ENCODE measurements at places on chromosomes 4 and X.

DNA sequence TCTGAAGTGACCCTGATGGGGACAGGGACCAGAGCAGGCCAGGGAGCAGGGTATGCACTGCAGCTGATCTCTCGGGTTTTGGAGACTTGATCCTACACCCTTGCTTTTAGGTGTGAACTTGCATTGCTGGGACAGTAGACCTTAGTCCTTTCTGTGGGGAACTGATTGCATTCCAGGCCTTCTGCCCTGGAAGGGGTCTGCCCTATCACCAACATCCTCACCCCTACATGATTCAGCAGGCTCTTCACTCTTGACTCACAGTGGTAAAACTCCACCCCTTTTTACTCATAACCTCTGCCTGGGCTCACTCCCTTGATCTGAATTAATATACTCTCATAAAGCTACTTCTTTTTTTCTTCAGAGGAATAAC is 6.6 kb upstream of the DDX60L start:
- no peak for DNase-seq

GRCh38 chr4:145938618-145939440 is at the start of gene ZNF827:
ZNF827 (minus strand) TSS chr4:145938823; CDS start chr4:145938407, 416 bp downstream.
- peak; percentile 60 for DNase-seq

GRCh38 chr4:146592019-146592418 is 46.7 kb upstream of the POU4F2 start:
- no peak for DNase-seq

DNA sequence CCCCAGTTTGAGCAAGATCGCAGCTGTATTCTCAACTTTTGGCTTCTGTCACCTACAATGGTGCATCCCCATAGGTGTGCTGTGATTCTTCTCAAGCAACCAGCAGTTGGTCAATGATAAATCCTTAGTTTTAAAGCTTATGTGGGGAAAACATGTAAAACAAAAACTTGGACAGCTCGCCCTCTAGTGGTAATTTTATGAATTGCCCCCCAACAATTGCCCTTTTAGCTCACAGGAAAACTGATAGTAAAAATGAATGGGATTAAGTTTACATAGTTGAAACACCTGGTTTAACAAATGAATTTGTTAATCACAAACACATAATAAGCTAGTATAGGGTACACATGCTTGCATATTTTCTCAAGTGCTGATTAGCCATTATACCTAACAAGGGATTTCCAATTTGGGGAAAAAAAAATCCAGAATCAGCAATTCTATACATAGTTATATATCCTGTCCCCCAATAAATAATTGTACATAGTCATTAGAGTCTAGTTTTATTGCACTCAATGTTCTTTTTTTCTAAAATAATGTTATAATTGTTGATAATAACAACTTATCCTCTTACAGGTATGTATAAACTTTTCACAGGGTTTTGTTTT is 30.1 kb downstream of the TEX13A start:
- peak; percentile 24 for DNase-seq

GRCh38 chr4:138918169-138918869 is 97.3 kb upstream of the NOCT start:
- DNase-seq = no peak

GRCh38 chr4:174714393-174715211 is 114.4 kb downstream of the GLRA3 start:
- DNase-seq = peak; percentile 7

DNA sequence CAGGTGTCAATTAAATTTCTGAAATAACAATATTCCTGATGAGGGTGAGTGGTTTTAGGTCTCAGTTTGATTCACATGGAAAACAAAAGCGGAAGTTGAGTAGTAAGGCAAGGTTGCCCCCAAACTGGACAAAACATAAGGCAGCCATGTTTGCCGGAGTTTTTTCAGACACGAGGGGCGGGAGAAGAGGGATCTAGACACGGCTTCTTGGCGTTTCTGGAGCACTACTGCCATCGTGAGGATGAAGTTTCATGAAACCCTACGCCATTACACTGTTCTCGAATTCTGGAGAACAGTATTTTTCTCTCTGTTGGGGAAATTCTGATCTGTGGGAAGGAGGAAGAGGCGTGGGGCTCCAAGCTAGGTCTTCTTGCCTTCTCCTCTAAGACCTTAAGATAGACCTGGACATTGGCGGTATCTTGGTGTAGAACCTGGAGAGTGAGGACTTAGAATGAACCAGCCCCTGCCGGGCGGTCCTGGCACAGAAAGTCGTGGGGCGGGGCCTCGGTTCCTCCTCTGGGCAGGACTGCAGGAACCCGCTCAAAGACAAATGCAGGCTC is 160.3 kb downstream of the OR13H1 start:
- no peak for DNase-seq

DNA sequence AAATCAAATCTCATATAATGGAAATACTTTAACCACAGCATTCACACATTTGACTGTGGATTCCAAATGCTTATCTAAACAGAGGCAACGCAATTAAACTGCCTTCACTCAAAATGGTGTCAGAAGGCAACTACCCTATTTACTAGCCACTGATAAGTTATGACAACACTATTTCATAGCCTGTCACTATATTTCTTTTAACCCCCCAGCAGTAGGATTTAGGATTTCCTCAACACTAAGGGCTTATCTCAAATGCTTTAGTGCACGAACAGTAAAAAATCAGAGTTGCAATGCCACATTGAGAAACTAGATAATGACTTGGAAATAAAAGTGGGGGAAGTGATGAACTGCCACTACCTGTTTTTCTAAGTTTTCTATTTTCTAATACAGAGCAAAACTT is 66.7 kb downstream of the DHX15 start:
- no peak for DNase-seq

DNA sequence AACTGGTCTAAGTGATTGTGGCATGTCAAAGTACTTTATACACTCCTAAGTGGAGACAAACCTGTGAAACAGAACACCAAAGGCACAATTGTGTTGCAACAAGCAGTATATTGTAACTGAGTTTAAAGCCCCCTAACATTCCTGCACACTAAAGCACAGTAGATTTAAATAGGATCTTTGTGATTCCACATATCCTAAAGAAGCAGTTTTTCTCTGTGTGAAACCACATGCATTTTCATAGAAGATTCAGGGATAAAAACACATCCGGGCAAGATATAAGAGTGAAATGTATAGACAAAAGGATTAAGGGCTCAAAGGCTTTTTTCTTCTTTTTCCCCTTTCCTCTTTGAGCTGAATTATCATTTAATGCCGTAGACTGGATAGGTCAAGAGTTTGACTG is 82.2 kb downstream of the ANK2 start:
- no peak for DNase-seq

DNA sequence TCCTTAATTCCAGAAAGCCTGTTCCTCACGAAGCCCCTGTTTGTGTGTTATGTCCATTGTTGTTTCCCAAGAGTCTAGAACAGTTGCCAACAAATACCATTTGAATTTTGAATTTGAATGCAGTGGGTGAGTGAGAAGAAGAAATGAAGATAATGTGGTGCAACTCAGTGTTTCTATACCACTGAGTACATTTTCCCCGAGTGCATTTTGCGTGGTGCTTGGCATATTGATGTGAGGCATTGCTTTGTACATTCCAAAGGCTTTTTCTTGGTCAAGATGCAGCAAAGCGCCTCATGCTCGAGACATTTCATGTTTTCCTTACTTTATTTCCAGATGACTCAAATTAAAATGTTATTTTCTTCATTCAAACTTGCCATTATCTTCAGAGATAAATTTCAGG is 253.1 kb upstream of the RPS6KA3 start:
- DNase-seq = no peak

DNA sequence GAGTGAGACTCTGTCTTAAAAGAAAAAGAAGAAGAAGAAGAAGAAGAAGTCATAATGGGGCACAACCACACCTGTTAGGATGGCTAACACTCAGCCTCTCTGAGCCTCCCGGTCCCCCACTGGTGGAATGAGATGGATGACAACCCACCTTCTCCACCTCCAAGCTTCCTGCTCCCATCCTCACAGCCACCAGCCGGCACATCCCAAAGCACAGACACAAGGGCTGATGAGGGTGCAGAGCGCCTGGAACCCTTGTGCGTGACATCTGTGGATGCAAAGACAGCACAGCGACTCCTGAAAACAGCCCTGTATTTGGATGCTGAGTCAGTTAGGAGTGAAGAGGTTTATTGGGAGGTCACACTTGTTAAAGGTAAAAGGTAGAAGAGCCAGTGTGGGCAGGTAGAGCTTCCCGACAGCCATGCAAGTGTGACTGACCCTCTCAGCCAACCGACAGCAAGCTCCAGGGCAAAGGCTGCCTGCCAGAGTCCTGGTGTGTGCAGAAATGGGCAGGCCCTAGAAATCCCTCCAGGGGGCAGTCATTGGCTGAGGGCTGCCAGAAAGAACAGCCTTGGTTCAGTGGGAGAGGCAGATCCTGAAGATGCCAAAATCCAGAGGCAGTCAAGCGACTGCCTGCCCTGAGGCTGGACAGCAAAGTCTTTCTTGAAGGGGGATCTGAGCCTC is 26.6 kb upstream of the MAN2B2 start:
- peak; percentile 71 for DNase-seq

DNA sequence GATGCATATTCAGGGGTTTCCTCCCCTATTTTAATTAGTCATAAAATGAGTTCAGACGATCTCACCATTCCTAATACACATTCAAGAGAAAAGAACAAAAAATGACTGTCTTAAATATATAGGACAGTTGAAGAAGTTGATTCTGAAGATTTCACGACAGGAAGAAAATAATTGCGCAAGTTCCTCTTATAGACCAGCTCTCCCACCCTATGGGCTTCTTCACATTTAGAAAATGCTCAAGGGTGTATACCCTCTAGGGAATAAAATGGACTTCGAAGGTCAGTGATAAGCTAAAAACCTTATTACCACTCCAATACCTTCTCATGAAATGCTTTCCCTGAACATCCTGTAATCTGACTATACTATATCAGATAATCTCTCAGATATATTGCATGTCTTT is 149.2 kb upstream of the TEX13C start:
- DNase-seq = no peak

DNA sequence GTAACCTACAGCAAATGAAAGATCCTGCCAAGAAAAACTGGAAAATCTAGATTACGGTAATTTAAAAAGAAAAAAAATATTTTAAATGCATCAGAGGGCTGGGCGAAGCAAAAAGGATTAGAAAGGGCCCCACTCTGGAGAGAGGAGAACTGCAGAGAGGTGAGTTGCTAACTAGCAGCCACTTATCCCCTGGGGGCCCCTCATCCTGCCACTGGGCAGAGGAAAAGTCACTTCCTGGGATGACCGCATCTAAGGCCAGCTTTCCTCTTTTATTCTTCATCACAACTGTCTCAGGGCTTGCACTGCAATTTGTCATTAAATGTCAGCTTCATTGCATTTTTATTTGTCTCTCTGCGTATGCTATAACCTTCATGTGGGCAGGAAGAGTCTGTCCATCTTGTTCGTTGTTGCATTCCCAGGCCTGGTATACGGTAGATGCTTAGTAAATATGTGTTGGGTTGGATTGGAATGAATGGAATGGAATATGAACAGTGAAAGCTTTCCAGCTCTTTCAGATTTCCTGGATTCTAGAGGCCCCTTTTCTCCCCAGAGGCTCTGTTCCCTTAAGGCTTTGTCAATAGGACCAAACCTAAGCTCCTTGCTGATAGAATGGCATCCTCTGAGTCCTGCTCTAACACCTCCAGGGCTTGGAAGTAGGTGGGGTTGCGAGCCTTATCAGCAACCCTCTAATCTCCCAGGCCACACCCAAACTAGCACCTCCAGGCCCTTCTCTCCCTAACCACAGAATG is 58.9 kb downstream of the TLR10 start:
- peak; percentile 47 for DNase-seq

DNA sequence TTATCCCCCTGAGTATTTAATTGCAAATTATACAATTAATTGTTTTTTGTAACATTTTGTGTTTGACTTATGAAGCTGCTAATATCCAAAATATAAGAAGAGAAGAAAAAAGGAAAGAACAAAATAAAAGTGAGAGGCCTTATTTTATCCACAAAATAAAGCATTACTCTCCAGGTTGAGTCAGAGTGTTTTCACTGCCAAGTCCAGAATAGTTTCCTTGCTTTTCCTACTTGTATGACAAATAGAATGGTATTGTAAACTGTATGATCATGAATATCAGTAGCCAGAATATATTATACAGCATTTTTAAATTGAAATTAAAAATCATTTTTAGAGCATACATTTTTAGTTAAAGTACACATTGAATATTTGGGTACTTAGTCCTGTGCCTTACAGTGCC is 237.8 kb downstream of the NDST4 start:
- no peak for DNase-seq

DNA sequence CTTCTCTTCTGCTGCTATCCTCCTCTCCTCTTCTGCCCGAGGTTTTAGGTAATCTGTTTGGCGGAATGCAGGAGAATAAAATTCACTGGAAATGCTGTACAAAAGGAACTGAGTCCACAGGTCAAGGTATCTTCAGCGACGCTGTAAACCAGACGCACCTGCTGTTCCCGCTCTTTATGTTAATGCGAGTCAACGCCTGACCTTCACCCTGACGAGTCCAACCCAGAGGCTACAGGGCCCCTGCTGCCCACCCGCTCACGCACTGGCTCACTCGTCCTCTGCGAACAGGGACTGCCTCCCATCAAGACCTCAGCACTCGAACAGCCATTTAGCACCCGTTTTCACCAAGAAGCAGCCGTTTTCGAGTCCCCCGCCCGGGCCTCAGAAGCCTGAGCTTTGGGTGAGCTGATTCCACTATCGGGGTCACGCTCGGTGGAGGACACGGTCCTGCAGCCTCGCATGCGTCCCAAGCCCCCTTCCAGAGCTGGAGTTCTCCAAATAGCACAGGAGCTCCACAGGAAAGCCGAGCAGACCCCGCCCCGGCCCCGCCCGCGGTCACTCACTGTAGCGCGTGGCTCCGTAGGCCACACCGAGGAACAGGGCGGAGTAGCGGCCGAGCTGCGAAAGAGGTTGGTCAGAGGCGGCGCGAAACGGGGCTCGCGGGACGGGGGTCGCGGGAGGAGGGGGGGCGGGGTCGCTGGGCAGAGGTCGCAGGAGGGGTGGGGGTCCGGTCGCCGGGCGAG is 556 bp downstream of the ATP5ME start:
- DNase-seq = peak; percentile 36

DNA sequence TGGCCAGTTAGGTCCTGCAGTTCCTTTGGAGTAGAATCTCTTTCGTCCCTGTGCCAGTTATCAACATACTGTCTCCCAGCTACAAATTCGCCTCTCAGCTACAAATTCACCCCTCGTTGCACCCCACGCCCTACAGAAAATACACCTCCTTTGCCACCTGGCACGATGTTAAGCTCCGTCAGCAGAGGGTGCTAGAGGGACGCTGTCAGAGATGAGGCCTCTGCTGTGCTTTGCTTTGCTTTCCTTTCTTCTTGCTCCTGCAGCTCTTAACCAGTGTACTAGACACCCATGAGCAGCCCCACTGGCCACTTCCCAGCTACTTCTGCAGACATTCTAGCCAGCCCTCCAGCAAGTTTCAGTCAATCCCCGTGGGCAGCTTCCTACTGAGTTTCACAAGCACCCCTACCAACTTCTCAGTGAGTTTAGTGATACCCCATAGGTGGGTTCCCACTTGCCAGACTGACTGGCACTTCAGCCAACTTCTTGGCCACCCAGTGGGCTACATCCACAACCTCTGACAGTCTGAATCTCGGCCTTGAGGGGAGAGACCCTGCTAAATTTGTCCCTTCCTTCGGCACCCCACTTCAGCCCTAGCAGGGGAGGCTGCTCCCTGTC is 21.8 kb downstream of the HAUS3 start:
- peak; percentile 84 for DNase-seq

GRCh38 chr4:182699201-182699600 is 218.0 kb downstream of the DCTD start:
- no peak for DNase-seq
